ENCODE measurements at places on chromosomes 7 and 10.

DNA sequence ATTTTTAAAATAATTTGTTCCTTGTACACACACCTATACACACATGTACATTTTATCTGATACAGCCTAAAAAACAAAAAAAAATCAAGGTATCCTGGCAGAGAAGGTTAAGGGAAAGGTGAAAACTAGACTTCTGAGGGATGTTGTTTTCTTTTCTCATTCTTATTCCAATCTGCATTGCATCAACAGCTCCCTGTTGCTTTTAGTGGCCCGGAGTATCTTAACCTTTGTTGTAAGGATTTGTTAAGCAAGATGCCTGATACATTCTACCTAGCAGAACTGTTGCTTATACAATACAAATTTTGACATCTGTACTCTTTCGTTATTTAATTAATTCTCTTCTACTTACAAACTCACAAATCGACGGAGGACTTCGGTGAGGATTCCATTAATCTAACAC lies 167.4 kb downstream of the GNAI1 start:
- DNase-seq = no peak

DNA sequence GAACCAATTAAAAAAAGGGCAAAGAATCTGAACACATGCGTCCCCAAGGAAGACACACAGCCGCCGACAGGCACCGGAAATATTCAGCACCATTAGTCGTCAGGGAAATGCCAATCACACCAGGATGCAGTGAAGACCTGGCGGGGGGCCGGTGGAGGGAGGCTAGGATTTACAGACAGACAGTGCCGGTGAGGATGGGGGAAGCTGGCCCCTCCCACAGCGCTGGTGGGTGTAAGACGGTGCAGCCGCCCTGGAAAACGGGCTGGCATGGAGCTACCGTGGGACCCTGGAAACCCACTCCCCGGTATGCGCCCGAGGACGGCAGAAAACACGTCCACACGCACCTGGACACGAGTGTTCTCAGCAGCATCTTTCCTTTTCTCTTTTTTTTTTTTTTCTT lies 4.8 kb upstream of the ADAP1 start:
- no peak for DNase-seq

GRCh38 chr10:100819424-100819823 lies 74.0 kb downstream of the PAX2 start:
- DNase-seq = no peak

GRCh38 chr10:45442662-45443061 lies 68.6 kb downstream of the ALOX5 start:
- no peak for DNase-seq

DNA sequence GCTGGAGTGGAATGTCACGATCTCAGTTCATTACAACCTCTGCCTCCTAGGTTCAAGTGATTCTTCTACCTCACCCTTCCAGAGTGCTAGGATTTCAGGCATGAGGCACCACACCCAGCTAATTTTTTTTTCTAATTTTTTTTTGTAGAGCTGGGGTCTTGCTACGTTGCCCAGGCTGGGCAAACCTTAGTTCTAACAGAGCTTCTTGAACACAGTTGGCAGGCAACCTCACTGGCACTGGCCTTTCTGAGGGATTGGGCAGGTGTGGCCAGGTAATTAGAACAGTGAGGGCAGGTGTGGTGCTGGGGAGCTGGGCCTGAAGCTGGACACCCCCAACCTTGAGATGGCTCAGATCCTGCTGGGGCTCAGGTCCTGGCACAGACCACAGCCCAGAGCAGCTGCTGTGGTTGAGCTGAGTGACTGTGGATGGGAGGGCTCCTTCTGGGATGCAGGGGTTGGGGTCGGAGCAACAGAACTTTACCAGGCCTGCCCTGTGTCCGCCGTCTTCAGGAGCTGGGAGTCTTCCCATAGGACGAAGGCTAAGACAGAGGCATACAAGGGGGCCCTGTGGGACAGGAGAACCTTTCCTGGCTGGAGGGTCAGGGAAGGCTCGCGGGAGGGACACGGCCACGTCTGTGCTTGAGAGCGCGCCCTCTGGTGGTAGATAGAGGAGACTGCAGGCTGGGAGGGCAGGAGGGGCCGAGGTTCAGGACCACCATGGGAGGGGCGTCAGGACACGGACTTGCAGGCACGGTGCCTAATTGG lies 48.2 kb downstream of the COL26A1 start:
- DNase-seq = no peak

DNA sequence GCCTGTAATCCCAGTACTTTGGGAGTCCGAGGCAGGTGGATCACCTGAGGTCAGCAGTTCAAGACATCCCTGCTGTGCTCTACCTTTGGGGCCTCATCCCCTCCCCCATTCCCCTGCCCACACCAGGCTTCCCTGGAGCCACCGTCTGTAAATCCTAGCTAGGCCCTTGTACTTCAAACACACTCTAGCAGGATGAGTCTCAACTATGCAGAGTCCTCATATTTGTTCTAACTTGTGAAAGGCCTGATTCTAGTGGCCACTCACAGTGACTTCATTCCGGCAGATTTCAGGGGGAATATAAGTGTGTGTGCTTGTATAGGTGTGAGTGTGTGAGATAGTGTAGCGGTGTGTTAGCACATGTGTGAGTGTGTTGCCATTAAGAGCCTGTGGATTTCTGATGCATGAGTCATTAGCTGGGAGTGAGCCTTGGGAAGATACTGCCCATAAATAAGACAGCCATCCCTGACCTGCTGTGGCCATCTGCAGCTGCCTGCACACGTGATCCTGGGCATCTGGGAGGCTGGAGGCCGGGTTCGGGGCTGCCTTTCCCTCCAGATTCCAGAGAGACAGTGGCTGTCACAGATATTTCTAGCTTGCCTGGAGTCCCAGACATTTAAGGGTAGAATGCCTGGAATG lies 1.7 kb upstream of the NEURL1 start:
- DNase-seq = peak; percentile 59

DNA sequence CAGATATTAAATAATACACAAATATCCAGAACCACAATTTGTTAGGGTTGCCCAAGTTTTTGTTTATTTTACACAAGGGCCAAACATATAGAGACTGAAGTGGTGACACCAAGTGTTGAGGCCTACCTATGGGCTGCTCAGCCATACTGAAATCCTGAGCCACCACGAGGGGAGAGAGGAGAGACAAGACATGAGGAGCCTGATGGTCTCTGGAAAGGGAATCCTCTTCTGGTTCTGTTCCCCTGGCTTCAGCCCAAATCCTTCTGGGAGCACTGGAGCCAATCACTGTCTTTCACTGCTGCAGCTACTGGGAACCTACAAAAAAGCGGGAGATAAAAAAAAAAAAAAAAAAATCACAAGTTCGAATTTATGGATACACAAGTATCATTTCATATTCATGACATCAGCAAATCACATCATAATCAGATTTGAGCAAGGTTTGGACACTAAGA lies 1.9 kb downstream of the SKIDA1 start:
- no peak for DNase-seq

DNA sequence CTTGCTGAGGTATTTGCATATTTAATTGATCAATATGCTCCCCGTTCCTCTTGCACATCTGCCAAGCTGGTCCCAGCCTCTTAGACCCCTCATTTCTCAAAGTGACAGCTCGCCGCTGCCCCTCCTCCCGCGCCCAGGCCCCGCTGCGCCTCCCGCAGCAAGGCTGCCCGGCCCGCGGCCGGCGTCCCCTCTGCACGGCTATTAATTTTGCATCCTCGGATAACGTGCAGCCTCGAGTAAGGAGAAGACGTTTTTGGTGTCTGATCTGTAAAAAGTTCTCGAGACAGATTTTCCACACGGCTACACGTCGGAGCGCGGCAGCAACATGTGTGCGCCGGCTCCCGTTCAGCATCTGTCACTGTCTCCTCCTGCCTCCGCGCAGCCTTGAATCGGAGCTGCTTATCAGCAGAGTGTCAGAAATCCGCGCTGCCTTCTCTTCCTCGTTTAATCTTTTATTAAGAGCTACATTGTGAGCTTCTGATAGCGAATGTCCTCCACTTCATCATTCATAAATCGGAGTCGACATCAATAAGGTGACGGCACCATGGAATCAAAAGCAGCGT lies 65.3 kb downstream of the EBF3 start:
- DNase-seq = no peak

DNA sequence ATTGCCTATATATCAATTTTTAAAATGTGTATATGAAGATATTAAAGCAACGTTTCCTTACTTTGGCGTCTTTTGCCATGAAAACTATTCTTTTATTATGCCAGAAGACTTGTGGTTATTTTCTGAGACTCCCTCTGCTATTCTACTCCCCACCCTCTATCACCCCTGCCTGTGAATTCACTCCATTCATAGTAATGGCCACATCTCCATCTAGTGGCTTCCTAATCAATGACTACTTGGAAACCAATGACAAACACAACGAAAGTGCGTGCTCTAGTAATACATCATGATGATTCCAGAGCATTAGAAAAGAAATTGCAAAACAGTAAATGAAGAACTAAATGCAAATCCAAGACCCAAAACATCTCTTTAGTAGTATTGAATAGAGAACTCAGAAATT lies 186.7 kb upstream of the HGF start:
- DNase-seq = peak; percentile 16

GRCh38 chr7:28643188-28643569 lies 230.9 kb downstream of the CREB5 start:
- no peak for DNase-seq

DNA sequence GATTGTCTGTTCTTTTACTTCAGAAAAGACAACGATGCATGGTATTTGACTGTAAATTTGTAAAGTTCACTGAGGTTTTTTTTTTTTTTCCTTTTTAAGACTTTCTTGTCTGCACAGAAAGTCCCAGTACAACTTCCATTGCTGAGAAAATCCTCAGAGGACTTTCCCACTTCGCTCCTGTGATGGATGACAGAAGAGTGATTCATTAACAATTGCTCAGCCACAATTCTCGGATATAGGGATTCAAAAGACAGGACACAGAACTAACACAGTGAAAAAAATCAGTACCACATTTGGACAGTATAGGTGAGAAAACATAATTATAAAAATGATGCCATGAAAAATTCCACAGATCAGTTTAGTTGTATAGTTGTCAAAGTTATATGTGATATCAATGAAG lies 48.0 kb downstream of the SEC23IP start:
- no peak for DNase-seq

DNA sequence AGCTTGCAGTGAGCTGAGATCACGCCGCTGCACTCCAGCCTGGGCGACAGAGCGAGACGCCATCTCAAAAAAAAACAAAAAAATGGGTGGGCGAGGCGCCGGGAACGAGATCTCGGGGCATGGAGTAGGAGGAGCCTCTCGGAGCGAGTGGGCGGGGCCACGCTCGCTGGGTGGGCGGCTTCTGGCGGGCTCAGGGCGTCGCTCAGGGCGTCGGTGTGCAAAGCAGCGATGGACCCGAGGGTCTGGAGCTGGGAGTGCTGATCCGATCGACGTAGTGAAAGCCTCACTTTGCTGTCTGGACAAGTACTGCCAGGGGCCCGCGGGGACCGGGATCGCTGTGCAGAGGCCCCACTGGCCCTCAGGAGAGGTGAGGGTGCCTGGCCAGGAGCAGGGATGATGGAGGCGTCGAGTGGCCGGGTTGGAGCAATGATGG lies 22.6 kb upstream of the AMZ1 start:
- no peak for DNase-seq

DNA sequence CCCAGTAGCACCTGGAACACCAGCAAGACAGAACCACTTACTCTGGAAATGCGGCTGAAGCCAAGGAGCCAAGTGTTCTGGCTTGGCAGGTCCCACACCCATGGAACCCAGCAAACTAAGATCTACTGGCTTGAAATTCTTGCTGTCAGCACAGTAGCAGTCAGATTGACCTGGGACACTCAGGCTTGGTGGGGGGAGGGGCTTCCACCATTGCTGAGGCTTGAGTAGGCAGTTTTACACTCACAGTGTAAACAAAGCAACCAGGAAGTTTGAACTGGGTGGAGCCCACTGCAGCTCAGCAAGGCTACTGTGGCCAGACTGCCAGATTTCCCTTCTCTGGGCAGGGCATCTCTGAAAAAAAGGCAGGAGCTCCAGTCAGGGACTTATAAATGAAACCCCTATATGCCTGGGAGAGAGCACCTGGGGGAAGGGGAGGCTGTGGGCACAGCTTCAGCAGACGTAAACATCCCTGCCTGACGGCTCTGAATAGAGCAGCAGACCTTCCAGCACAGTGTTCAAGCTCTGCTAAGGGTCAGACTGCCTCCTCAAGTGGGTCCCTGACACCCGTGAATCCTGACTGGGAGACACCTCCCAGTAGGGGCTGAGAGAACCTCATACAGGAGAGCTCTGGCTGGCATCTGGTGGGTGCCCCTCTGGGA lies 121.2 kb downstream of the MTERF1 start:
- DNase-seq = no peak

DNA sequence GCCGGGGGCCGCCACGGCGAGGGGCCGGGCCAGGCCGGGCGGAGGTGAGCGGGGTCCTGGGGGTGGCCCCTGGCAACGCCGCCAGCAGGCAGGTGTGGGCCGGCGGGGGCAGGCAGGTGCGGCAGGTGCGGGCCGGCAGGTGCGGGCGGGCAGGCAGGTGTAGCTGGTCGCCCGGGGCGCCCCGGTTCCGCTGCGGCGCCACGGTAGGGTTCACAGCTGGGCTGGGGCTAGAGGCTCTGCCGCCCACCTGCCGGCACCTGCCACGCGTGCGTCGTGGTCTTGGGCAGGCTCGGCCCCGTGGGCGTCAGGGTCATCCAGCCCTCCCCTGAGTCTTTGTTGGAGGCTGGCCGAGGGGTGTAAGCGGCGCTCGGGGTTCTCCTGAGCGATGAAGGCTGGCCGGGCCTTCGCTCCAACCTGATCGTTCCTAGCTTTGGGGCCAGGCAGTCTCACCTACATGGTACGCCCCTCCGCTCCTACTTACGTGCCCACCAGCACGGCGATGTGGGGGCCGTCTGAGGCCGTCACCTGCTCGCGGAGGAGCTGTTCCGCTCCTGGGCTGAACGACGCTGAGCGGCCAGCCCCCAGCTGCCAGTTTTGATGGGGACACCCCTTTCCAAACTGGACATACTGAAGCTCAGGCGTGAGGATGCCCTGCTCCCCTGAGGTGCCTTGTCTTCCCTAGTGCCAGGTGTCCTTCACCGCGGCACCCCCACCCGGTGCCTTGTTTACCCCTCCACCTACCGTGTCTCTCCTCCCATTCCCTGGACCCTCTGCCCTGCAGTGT lies 493 bp downstream of the ZMIZ2 start:
- no peak for DNase-seq

DNA sequence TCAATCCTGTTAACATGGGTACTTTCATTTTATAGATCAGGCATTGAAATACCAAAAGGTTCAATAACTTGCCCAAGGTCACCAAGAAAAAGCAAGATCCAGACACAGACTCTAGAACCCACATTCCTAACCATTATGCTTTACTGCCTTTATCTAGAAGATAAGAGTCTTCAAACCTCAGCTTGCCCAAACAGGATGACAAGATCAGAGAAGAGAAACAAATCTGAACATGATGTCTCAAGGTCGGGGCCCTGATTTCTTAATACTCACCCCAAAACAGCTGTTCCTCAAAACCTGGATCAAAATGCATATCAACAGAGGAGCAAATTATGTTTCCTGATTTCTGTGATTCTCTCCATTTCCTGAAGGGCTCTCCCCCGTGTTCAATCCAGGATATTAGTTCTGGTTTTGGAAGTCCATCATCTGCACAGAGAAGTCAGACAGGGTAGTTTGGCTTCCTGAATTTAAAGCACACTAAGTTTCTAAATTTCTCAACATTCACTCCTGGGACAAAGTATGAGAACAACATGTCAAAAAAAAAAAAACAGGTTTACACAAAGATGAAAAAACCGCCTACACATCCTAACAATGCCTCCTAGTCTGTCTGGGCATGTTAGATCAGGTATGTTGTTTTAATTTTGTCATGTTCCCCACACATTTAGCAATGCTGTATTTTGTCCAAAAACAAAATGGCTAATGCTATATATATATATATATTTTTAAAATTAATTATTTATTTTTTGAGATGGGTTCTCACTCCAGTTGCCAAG lies 16.2 kb downstream of the ZNF786 start:
- no peak for DNase-seq

GRCh38 chr10:131646551-131647525 lies 254.0 kb upstream of the PPP2R2D start:
- no peak for DNase-seq

- no peak for DNase-seq
Observed at GRCh38 chr10:128928231-128928836, 538.7 kb upstream of the MGMT start.

Measured in AG09319 (cell line).